HepG2 (cell line): ENCODE measurements at places on chromosomes 1 and 21.

GRCh38 chr1:42152119-42152518 lies 1.1 kb upstream of the GUCA2B start:
- no peaks in the 10 kb centered on the region for H3K36me3 ChIP-seq
- H3K4me1 ChIP-seq = peaks cover 11% of the 10 kb centered on the region; the same call in 1 of the 2 replicates
- no peak overlapping the region for H3K4me3 ChIP-seq
- H3K27me3 ChIP-seq = peaks cover 28% of the 10 kb centered on the region; the same call in 2 of the 3 replicates

DNA sequence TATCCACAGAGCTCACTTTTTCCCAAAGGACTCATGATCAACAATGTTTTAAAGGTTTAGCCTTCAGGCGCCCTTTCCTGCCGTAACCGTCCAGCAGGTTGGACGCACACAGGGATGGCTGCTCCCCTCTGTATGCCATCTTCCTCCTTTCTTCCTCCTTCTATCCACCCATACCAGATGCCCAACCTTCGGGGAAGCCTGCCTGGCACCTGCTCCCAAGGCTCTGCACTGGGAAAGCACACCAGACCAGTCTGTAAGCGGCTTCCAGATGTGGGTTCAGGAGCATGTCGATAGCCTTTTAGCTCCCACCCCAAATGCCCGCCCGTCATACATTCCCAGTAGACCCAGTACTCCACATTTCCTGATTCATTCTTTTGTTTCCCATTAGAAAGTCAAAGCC lies 52.9 kb downstream of the STUM start:
- H3K4me1 ChIP-seq = peaks cover 12% of the 10 kb centered on the region
- no peak for DNase-seq
- peaks cover 1% of the 10 kb centered on the region for H3K27me3 ChIP-seq
- no peaks in the 10 kb centered on the region for H3K36me3 ChIP-seq
- H3K4me3 ChIP-seq = no peak overlapping the region
- H3K27ac ChIP-seq = no peak overlapping the region

GRCh38 chr1:75345538-75346292 lies 211.5 kb downstream of the LHX8 start:
- H3K27me3 ChIP-seq = no peaks in the 10 kb centered on the region

GRCh38 chr21:44010429-44010828 lies 1.7 kb upstream of the TRAPPC10 start:
- H3K4me1 ChIP-seq = peaks cover 50% of the 10 kb centered on the region
- no peaks in the 10 kb centered on the region for H3K36me3 ChIP-seq
- H3K4me3 ChIP-seq = no peak overlapping the region; the same call in 1 of the 2 replicates
- H3K27ac ChIP-seq = no peak overlapping the region

- H3K4me3 ChIP-seq = no peak overlapping the region
- no peaks in the 10 kb centered on the region for H3K36me3 ChIP-seq
- no peaks in the 10 kb centered on the region for H3K4me1 ChIP-seq
- no peaks in the 10 kb centered on the region; the same call in 1 of the 2 replicates for H3K27me3 ChIP-seq
- no peak for DNase-seq
Measured at GRCh38 chr1:209561532-209561931, 22.0 kb upstream of the CAMK1G start.

- no peak overlapping the region for H3K27ac ChIP-seq
- no peak overlapping the region for H3K4me3 ChIP-seq
- DNase-seq = no peak
Measured at GRCh38 chr1:86052948-86053698, 103.4 kb downstream of the COL24A1 start.

DNA sequence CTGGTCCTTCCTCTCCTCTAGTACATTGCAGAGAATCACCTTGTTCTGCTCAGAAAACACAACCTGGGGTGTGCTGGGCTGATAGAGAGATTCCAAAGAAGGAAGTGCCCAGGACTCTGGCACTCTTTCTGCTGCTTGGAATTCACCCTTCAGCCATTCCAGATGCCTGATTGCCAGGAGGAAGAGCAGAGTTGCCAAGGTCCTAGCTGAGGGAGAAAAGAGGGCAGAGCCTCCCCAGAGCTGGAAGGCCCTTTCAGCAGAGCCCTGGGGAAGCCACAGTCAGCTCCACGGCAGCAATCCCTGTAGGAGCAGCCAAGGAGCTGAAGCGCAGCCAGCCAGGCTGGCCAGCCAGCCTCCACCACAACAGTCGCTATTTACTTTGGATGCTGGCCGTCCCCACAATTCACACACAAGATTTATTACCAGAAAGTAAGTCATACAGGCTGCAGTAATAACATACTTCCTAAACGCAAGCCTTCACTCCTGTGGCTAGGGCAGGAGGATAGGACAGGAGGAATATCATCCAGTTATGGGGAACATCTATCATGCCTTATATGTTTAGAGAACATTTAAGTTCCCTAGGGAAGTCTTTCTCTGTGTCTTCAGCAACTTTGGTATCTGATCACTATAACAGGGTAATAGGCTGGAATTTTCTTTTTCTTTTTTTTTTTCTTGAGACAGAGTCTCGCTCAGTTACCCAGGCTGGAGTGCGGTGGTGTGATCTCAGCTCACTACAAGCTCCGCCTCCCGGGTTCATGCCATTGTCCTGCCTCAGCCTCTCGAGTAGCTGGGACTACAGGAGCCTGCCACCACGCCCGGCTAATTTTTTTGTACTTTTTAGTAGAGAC lies 36.6 kb upstream of the SLC44A3 start:
- H3K27me3 ChIP-seq = no peaks in the 10 kb centered on the region
- no peaks in the 10 kb centered on the region for H3K36me3 ChIP-seq
- H3K4me3 ChIP-seq = no peak overlapping the region
- no peak for DNase-seq

DNA sequence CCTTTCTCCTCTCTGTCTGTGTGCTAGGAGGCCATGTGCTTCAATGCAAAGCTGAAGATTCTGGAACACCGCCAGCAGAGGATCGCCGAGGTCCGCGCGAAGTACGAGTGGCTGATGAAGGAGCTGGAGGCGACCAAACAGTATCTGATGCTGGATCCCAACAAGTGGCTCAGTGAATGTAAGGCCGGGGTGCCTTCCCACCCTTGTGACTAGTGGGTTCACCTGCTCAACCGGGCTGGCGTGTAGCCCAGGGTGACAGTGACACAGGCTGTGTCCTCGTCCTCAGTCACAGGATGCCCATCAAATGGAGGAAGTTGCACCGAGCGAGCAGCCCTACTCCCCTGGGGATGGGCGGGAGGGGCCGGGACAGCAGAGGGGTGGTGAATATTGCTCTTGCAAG lies 544.1 kb downstream of the KIF26B start:
- H3K4me1 ChIP-seq = no peaks in the 10 kb centered on the region
- no peak overlapping the region for H3K4me3 ChIP-seq
- no peak for DNase-seq
- no peak overlapping the region for H3K27ac ChIP-seq

DNA sequence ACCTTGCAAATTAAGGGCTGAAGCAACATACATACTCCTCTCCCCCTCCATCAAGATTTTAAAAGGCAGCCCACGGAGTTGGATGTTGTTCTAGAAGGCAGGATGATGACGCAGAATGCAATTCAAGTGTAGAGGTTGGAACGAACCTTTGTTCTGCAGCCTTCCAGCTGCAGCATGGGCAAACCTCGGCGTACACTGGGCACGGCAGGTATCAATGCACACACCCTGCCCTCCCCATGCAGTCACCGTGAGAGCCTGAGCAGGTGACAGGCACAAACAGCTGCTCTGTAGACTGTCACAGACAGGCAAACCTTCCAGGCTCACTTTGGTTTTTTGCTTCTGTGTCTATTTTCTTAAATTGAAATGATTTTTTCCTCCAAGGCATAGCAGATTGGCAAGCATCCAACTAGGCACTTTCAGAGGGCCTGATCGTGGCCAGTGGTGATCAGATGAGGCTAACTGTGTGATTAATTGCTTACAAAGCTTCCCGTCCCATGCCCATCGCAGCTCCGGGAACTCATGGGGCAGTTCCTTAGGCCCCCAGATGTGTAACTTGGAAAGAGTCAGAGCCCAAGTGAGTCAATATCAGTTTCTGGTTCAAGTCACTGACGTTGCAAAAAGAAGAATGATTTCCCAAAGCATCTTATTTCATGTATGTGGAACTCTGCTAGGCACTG lies 82.3 kb downstream of the ITPKB start:
- H3K36me3 ChIP-seq = no peaks in the 10 kb centered on the region
- no peak overlapping the region for H3K4me3 ChIP-seq
- no peak overlapping the region for H3K27ac ChIP-seq

DNA sequence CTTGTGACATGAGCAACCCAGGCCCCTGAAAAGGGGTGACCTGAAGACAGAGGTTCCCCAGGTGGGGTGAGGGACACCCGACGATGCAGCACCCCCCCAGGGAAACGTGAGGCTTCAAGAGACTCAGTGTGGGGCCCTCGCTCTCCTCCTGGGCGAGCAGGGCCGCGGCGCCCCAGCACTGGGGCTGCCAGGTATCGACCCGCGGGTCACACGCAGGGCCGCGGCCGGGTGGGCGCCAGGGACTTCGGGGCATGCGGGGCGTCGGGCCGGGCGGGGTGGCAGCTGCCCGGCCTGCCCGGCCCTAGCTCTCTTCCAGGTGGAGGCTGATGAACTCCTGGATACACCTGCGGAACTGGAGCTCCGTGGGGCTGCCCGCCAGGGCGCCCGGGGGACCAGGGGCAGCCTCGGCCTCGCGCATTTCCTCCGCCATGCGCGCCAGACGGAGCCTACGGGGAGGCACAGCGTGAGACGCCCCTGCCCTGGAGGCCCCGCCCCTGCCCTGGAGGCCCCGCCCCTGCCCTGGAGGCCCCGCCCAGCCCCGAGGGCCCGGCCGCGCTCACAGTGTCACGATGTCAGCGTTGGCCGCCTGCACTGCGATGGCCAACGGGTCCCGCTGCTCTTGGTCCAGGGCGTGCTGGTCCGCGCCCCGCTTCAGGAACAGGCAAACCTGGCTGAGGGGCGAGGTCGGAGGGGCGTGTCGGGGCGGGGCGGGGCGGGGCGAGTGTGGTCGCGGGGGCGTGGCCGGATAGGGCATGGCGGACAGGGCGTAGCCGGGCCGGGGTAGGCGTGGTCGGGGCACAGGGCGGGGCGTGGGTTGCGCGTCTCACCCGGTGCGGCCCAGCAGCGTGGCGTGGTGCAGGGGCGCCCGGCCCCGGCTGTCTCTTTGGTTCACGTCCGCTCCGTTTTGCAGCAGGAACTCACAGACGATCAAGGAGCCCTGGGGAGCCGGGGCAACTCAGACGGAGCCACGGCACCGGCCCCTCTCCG lies 13.3 kb downstream of the SCNN1D start:
- H3K27me3 ChIP-seq = no peaks in the 10 kb centered on the region
- H3K36me3 ChIP-seq = no peaks in the 10 kb centered on the region; the same call in 1 of the 2 replicates
- H3K4me3 ChIP-seq = no peak overlapping the region
- H3K4me1 ChIP-seq = no peaks in the 10 kb centered on the region
- no peak overlapping the region for H3K27ac ChIP-seq

DNA sequence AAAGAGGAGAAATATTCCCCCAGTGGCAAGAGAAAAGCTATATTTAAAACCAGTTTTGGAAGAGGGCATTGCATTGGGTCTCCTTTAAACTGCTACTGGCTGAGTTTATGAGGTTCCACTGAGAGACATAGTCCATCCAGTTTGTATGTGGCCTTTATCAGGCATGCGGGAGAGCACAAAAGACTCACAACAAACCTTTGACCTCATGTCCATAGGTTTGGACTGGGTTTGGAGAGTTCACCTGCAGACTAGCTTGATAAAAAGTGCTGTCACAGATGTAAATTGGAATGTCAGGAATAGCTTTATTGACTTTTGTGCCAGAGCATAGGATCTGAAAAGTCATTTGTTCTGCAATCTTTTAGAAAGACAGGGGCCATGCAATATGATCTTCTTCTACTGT lies 131.0 kb upstream of the NRIP1 start:
- no peaks in the 10 kb centered on the region for H3K27me3 ChIP-seq
- H3K4me3 ChIP-seq = no peak overlapping the region
- peak overlapping the region; percentile 70 for H3K27ac ChIP-seq
- peaks cover 75% of the 10 kb centered on the region for H3K4me1 ChIP-seq
- H3K36me3 ChIP-seq = no peaks in the 10 kb centered on the region

DNA sequence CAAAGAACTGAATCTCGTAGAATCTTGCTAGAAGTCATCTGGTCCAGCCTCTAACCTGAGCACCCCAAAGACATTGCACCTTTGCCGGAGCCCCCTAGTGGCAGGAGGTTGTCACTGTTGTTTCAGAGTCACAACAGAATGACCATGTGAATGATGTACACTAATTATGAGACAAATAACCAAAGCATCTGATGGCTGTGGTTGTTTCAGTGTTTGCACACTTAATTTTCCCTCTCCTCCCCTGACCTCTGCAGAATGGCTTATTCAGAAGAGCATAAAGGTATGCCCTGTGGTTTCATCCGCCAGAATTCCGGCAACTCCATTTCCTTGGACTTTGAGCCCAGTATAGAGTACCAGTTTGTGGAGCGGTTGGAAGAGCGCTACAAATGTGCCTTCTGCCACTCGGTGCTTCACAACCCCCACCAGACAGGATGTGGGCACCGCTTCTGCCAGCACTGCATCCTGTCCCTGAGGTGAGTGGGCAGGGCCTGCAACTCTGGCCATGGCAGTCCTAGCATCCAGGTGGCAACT lies 26.4 kb downstream of the TRAF5 start:
- no peak overlapping the region for H3K4me3 ChIP-seq
- no peaks in the 10 kb centered on the region for H3K36me3 ChIP-seq
- peaks cover 39% of the 10 kb centered on the region for H3K4me1 ChIP-seq

DNA sequence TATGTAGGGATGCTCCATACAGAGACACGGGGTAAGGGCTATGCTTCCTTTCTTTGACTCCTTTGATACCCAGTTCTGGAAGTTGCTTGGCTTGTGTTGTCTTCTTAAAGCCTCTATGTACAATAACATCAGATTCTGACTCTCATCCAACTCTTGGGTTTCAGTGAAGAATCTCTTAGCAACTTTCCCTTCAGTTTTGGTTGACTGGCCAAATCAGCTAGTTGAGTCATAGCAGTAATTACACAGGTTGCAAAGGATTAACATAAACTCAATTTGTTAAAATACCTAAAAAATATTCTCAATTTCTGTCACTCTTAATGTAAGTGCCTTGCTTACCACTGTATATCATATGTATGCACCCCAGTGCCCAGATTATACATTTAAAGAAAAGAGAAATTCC lies 9.2 kb downstream of the CD1E start:
- H3K4me3 ChIP-seq = no peak overlapping the region
- H3K4me1 ChIP-seq = no peaks in the 10 kb centered on the region
- no peak for DNase-seq
- no peak overlapping the region for H3K27ac ChIP-seq
- H3K27me3 ChIP-seq = no peaks in the 10 kb centered on the region
